ENCODE measurements at places on chromosomes 12 and 14. TPM values are rescaled to one million over a fixed set of nuclear protein-coding genes. Genes with fewer than 3 reads are reported as not detected.

The GARIN6 gene
- total RNA-seq: not detected

The PARPBP gene
- 23.6 TPM for total RNA-seq

The PRDM4 gene
- 34.9 TPM for total RNA-seq

The ETFBKMT gene
- total RNA-seq: 3.5 TPM

The SETD1B gene
- total RNA-seq: 7.4 TPM

The TEX52 gene
- not detected for total RNA-seq

The LGALS3 gene
- total RNA-seq: 567 TPM

Data from smooth muscle cell of trachea (primary cell).